ENCODE measurements at places on chromosomes 6 and 20.

- no peak for DNase-seq
These were observed 199.4 kb upstream of the THBS2 start for GRCh38 chr6:169452869-169453620.

- no peak for DNase-seq
These were observed 1.1 kb downstream of the RGS17 start for GRCh38 chr6:153129873-153130514.

- DNase-seq, result no peak
These were observed 102.5 kb upstream of the BEND6 start for GRCh38 chr6:56852260-56853010.

GRCh38 chr6:6657085-6657819 is 68.7 kb downstream of the LY86 start:
- no peak for DNase-seq

DNA sequence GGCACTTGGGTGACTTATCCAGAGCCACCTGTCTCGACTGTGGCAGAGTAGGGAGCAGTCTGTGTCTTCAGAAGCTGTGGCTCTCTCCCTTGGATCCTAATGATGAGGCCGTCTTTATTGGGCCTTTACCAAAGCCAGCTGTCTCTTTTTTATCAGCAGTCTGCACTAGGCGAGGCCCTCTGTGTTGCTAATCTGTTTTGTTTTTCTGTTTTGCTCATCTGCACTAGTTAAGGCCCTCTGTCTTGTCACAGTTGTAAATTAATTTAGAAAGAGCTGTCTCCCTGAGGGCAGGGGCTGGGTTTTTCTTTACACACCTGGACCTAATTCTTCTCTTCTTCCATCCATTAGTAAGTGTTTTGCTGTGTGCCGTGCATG is 45.0 kb downstream of the CDS2 start:
- no peak for DNase-seq

DNA sequence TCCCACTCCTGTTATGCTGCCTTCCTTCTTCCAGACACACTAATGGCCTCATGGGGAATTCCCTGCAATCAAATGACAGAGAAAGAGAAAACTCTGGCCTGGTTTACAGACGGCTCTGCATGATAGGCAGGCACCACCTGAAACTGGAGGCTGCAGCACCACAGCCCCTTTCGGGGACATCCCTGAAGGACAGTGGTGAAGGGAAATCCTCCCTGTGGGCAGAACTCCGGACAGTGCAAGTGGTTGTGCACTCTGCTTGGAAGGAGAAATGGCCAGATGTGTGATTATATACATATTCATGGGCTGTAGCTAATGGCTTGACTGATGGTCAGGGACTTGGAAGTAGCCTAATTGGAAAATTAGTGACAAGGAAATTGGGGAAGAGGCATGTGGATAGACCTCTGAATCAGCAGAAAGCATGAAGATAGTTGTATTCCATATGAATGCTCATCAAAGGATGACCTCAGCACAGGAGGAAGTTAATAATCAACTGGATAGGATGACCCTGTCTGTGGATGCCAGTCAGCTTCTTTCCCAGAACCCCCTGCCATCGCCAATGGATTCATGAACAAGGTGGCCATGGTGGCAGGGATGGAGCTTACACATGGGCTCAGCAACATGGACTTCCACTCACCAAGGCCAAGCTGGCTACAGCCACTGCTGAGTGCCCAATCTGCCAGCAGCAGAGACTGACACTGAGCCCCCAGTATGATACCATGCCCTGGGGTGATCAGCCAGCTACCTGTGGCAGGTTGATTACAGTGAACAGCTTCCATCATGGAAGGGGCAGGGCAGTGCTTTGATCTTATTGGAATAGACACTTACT is 44.5 kb upstream of the VSX1 start:
- no peak for DNase-seq

DNA sequence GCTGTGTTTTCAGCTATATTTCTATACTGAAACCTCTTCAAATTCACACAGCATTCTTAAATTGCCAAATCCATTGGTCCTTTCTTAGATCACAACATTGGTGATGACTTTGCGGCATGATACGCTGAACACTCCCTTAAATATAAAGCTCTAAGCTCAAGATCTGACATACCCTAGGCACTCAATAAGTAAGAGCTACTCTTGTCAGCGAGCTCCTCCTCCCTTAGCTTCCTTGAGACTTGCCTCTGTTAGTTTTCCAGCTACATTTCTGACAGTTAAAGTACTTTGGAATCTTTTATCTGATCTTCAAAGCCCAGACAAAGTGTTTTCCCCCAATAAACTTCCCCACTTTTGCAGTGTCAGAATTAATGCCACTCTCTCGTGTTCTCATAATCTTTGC is 117.0 kb downstream of the HIVEP2 start:
- no peak for DNase-seq

- DNase-seq, result no peak
These were observed 36.3 kb upstream of the SULF2 start for GRCh38 chr20:47821481-47822100.

DNA sequence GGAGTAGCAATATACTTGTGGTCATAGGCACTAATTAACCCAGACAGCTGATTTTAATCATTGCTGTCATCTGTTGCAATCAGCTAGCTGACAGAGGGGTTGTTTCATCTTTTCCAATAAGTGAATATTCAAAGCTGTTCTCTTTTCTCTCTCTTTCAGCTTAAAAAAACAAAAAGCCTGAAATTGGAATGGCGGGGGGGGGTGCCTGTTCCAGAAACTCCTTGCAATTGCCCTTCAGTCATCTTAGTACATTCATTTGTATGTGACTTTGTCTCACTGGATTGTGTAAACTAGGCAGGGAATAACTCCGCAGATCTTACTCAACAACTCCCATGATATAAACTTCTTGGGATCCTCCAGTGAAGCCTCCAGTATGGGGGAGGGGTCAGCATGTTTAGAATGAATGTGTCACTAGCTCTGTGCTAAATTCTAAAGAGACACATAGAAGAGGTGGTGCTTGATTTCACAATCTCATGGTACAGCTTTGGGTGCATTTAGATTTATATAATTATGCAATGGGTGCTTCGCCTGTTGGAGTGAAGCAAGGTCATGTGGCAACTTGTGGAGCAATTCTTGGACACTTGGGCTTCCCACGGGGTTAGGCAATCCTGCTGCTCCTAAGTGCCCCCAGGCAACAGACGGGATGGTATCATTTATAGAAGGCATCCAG is 40.1 kb downstream of the SLC24A3 start:
- peak; percentile 12 for DNase-seq

GRCh38 chr20:50259705-50260478 is 69.3 kb downstream of the CEBPB start:
- DNase-seq, result no peak

DNA sequence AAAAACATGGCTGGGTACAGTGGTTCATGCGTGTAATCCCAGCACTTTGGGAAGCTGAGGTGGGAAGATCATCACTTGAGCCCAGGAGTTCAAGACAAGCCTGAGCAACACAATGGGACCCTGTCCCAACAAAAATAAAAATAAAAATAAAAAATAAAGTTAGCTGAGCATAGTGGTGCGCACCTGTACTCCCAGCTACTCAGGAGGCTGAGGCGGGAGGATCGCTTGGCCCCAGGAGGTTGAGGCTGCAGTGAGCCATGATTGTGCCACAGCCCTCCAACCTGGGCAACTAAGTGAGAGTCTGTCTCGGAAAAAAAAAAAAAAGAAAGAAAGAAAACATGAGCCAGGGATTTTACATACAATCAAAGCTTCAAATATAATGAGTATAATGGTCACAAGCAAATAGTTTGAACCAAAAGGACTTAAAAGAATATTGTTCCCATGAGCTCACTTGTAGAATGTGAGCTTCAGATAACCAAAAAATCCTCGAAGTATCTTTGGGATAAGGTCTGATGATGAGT is 31.1 kb downstream of the RANBP9 start:
- no peak for DNase-seq
